GM04503 (cell line): ENCODE measurements at places on chromosomes 1 and 21.

GRCh38 chr1:226903819-226904716 lies 33.7 kb downstream of the PSEN2 start:
- peak; percentile 31 for DNase-seq

DNA sequence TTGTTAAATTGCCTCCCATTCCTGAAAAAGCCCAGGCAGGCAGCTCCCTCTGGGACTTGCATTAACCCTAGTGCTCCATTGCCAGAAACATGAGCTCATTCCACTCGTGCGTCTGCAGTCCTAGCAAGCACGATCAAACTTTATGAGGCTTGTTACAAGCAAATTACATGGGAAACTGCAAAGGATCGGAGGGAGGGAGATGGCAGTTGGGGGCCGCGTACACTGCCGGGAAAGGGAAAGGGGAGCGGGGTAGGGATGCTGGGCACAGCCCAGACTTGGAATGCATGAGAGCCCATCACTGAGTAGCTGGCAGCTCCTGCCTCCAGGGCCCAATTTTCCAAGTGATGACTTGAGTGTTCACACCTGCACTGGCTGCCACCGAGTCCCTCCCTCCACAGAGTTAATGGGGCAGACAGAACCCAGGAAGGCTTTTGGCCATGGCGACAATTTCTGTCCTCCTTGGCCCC lies 169.9 kb downstream of the BRINP2 start:
- no peak for DNase-seq

DNA sequence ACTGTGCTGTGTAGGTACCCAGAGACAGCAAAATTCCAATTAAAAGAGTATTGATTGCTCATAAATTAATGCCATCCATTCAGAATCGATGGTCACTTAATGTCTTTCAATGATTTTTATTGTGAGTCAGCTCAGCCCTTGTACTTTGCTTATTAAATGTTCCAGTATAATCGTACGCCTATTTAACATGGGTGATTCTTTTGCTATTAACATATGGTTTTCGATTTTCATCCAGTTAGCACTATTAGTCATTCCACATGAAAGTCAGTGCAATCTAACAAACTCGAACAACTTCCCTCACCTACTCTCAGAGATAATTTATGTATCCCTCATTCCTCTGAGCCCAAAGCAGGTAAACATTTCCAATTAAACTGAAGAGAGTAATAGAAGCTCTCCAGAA lies 109.6 kb upstream of the APP start:
- DNase-seq = no peak

GRCh38 chr1:62295921-62296491 lies 23.2 kb downstream of the KANK4 start:
- DNase-seq = peak; percentile 61

DNA sequence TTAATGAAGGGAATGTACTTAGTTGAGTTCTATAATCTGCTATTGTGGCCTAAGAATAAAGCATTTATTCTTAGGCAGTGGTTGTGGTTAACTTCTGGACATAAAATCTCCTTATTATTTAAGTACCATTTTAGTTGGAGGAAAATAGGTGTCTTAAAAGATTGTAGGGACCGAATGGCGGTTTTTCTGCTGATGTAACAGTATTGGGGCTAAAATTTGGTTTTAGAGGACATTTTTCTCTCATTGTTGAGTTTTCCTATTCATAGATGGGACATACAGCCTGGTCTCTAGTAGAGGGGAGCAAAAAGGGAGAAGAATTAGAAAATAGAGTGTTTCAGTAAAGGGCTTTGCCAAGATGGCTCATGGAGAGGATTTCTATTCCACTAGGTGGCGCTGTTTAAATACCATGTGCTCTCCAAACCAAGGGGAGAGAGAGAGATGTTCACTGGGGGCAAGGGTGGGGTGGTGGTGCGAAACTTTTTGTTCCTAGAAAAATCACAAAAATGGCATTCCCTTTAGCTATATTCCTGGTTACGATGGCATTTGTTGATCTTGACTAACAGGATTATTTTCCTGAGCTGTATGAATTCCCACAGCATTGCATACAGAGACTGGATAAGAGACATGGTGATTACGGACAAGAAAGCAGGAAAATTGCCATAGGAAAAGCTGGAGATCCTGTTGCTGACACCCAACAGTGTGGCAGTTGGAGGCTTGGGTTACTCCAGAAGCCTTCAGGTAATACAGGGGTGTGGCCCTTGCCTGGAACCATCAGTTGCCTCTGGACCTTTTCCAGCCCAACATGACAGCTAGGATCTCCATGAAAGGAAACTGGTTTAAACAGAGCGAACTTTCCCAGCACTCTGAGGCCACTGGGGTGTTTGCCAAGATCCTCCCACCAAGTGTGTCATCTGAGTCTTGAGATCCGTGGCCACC lies 18.2 kb upstream of the FCGR2A start:
- DNase-seq = peak; percentile 22

DNA sequence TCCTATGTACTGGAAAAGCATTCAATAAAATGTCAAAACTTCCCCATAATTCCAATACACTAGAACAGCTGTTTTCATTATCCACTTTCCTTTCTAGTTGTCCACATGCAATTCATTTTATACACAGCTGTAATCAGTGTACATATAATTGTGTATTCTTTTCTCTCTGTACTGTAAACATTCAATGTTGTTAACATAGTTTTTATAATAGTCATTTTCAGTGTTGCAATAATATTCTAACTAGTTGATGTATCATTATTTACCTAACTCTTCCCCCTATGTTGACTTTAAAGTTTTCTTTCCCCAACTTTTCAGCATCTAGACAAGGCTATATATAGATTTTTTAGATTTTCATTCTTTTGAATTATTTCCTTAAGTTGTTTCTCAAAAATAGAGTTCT lies 44.4 kb downstream of the DIPK1A start:
- no peak for DNase-seq

DNA sequence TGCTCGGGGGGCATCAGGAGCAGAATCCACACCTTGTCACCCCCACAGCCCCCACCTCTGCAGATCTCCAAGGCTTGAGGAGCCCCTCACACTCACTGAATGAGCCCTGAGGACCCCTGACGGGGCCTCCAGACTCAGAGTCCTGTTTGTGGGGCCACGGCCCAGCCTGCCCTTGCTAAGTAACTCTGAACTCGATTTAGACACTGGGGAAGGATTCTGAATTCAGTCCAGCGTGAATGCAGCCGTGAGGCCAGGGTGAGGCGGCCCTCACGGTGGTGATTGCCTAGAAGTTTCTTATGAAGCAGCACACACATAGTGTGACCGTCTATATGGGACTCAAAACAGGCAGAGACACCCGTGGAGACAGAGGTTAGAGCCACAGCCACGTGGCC lies 58.9 kb upstream of the ADARB1 start:
- no peak for DNase-seq

DNA sequence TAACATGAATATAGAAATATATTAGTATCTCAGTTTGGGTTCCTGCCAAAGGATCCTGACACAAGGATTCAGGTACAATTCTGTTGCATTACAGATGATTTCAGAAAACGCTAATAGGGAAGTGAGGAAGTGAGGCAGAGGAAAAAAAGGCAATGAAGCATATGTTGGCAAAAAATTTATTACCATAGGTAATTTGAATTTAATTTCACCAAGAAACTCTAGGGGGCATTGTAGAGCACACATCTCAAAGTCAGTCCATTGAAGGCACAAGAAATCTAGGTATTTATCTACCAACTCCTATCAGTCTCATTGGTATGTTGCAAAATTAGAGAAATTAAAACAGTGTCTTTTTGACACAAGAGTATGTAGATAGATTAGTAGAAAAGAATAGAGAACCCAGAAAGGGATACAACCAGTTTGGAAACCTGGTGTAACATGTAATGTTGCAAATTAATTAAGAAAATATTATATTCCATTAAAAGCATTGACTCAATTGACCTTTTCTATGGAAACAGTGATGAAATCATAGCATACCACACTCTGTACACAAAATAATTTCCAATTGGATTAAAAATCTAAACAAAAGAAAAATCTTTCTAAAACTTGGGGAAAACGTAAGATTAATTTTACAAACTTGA lies 104.9 kb upstream of the SNX7 start:
- DNase-seq = no peak

DNA sequence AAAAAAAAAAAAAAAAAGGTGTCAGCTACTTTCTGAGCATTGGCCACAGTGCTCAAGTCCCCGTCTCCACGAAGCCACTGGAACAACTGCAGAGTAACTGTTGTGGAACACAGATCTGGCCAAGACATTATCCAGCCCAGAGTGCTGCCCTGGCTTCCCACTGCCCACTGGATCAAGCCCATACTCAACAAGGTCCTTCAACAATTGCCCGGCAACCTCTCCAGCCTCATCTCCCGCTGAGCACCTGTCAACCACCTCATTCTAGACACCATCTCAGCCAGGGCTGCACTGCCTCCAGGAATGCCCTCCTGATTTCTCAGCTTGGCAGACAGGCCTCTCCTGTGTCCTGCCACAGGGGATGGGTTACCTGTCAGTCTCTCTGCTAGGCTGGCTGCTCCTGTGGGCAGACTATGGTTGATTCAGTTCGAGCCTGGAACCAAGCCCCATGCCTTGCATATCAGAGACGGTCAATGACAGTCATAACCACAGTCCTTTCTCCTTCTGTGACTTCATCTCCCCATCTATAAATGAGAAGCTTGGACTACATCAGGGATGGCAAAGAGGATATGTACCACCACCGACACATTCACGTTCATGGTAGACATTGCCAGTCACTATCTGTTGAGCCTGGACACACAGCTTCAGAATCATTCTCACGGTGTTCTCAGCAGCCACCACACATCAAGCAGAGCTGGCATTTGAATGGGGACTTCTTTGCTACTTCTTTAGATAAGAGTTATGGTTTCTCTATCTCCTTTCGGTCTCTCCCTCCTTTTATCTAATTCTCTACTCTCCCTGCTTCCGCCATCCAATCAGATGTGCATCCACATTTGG lies 76.9 kb downstream of the MRPL37 start:
- DNase-seq = no peak
